Activated T-cell treated with anti-CD3 and anti-CD28 coated beads, Interleukin-2, amount 50 U/mL, for 4 hours (primary cell): ENCODE measurements at places on chromosomes 3 and 15. TPM values are rescaled to one million over a fixed set of nuclear protein-coding genes. Genes with fewer than 3 reads are reported as not detected.

- DNase-seq: no peak
Measured at GRCh38 chr15:51766341-51766740, 14.9 kb downstream of the TMOD2 start.

ACAN gene
- not detected for total RNA-seq

CYP8B1 gene
- total RNA-seq: 0.10 TPM

- no peak for DNase-seq
Measured at GRCh38 chr15:92033314-92033713, 179.8 kb downstream of the SLCO3A1 start.

DNA sequence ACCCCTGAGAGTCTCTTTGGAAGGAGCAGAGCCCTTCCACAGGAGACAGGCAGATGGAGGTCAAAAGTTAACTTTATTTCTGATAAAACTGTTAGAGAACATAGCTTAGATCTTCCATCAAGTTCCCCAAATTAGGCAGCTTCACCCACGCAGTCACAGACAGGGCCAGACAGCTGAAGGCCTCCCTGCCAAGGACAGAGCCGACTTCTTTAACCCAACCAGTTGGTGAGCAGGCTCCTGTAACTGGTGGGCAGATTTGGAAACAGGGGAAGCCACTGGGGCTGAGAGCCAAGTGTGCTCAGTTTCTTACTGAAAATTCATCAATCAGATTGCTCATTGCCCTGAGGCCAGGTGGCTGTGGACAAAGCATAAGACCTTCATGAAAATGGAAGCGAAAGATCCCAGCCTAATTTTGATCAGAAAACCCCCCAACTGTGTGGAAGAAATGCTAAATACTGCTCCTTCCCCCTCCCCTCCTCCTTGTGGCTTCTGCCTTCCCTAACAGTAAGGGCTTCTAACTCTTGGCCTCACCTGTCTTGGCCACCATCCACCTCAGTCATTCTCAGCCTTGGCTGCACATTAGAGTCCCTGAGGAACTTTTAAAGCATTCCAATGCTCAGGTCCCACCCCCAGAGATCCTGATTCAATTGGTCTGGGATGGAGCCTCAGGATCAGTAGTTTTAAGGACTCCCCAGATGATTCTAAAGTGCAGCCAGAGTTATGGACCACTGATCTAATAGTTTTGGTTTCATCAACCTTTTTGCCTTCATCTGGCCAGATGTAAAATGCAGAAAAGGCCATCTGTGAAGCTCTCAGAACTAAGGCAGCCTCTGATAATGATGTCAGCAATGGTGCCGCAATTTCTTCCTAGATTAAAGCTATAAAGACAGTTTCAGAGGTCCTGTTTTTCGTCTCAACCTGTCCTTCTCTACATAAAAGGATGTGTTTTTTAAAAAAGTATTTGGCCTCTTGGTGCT is 11.5 kb downstream of the CLRN1 start:
- no peak for DNase-seq

DNA sequence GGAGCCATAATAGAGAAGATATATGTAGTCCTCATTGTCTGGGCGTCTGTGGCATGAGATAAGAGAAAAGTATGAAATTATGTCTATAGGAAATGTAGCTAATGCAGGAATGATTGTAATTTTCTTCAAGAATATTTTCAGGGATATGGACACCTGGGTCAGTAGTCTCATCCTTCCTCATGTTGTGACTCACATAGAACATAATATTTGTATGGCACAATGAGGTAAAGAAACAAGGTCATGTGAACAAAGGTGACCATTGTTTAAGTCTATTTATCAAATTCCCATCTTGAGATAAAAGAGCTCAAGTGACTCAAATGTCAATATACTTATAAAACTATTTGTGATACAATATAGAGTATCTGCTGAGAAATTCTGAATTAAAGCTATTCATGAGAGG is 345.5 kb upstream of the ROBO1 start:
- no peak for DNase-seq

GPR176 gene
- total RNA-seq: 0.13 TPM

IL17RB gene
- total RNA-seq: 0.73 TPM

DNA sequence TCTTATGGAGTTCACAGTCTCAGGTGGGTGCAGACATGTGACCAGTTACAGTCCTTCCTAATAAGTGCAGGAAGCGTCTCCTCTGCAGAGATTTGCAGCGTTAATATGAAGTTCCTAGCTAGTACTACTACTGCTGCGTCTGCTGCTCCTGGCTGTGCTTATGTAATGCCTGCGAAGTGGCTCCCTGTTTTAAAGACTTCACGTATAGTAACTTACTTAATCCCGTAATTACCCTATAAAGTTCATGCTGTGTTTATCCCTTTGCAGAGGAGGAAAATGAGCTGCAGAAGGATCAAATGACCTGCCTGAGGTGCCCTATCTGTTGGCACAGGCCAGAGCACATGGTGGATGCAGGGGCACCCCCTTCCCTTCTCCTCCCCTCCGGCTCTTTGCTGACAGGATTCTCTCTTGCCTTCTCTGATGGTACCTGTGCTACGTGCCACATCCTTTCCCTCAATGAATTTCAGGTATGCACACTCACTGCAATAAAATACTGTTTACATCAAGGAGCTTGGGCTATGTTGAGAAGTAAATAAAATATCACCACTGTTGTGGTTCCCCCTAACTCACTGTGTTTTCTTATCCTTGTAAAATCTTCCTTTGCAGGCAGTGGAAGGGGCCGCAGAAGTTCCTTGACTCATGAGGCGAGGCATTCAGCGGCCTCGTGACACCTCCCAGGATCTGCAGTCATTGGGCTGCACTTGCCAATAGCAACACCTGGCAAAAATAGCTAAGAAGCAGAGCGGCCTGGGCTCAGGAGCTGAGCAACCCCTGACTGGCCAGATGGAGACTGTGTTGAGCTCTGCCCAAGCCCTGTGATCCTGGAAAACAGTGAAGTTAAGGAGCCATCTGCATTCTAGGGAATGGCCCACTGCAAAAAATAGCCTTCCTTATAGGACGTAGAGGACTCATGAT is 188.9 kb upstream of the ATP10A start:
- DNase-seq: no peak

OXNAD1 gene
- 24.6 TPM for total RNA-seq

GRCh38 chr3:178277605-178278004 is 258.6 kb upstream of the KCNMB2 start:
- no peak for DNase-seq

DNASE1L3 gene
- not detected for total RNA-seq

DNA sequence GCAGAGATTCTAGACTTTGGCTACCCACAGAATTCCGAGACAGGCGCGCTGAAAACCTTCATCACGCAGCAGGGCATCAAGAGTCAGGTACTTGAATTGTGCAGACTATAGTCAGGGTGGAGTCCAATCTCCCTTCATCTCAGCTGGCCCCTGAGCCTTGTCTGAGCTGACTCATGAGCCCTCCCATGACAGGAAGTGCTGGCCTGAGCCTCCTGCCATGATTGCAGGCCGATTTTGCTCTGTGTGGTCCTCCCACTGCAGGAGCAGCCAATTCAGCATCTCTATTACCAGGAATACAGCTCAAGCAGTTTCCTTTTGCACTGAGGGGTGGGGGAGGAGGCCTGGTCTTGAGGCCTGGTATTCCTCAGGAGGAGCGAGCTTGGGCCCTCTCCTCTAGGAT is 5.5 kb downstream of the AP2M1 start:
- no peak for DNase-seq

MRPL3 gene
- 233 TPM for total RNA-seq

C3orf49 gene
- total RNA-seq: not detected

DNA sequence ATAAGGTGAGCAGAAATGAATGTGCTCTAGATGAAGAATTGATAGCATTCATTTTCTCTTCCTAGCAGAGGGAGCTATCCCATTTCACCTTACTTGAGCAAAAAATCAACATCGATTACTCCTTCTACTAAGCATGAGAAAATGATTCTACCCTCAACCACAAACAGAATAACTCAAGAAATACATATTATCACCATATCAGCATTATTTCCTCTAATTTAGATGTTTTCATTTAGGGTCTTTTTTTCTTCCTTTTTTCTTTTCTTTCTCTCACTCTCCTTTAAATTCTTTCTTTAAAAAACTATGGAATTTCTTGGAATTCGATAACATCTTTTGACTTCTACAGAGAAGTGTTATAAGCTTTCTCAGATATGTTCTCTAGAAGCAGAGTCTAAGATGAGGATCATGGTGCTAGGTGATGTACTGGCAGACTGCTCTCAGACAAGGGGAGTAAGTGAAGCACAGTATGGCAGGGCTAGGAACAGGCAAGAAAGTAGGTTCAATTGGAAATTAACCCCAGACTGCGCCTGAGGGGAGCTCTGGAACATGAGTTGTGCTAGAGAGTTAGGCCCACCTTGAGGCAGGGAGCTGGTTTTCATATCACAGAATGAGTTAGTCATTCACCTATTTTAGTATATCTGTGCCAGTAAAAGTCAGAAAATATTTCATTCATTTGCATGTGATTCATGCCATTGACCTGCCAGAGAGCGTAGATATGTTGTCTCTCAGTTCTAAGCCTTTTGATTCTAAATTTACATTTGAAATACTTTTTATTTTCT is 279.2 kb upstream of the KCNH8 start:
- DNase-seq: no peak

DNA sequence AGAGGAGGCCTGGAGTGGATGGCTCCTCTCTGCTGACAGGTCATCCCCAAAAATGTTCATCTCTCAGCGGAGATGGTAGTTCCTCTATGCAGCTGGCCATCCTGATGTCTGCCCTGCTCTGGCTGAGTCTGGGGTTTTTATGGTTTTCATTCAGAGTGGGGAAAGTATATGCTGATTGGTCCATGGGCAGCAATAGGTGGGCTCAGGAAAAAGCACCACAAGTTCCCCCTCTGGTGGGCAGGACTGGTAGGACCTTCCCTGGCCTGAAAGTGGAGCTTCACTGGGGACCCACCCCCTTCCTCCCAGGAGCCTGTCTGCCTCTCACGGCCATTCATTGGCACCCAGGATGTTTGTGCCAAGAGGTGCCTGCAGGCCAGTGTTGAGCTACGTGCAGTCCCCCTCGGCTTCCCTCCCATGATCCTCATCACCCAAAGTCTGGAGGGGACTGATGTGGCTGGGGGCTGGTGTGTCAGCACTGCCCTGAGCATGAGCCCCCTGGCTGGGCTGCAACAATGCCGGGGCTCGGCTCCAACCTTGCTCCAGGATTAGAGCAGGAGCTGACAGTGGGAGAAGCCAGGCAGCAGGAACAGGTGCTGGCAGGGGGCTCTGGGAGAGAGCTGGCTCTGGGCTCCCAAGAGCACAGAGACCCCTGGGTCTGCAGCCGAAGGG is 13.1 kb upstream of the BLOC1S6 start:
- no peak for DNase-seq

DNA sequence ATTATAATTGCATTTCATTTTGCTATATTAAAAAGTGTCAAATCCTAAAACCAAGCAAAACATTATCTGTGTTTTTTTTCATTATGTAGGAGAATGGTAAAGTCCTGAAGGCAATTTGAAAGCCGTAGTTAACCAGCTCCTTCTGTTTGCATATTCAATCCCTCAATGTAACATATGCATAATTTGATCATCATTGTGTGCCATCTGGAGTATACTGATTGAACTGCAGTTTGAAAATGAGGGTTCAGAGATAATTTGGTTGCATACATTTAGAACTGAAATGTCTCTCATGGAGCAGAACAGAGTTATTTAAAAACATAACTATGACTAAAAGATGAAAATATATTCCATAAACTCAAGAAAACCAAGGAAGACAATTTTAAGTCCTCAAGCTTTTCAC is 518.6 kb downstream of the GBE1 start:
- DNase-seq: no peak

GRCh38 chr15:85704066-85704465 is 90.7 kb downstream of the KLHL25 start:
- peak; percentile 26 for DNase-seq

DNA sequence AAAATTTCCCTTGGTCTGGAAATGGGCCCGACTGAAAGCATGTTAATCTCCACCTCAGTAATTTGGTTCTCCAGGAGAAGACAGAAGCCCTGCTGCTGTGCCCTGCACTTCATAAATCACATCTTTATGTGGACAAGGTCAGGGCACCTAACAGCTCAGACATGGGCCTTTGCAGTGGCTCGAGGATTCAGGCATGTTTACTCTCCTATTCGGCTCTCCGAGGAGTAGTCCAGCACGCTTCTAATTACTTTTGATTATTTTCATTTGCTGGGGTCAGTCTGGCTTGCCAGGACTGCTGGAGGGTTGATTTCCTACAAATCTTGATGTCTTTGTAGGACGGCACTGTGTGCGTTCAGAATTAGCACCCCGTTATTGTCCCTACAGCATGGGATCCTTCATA is 511.2 kb downstream of the MECOM start:
- no peak for DNase-seq

- no peak for DNase-seq
Measured at GRCh38 chr15:91939403-91939831, 85.9 kb downstream of the SLCO3A1 start.

DNA sequence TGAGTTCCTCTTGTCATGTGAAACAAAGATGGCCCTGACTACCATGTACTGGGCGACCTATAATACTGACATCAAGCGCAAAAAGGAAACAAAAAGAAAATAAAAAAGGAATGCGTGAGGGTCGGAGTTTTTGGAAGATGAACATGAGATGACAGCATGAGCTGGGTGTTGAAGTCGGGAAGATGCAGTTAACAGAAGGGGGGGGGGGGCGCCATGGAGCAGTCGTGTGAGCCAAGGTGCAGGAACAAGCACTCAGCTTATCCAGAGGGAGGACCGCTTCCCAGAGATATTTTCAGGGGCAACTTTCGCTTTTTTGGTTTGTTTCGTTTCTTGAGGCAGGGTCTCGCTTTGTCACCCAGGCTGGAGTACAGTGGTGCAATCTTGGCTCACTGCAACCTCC is 110.2 kb downstream of the RORA start:
- no peak for DNase-seq
